Activated T-helper 17 cell treated with anti-CD3 and anti-CD28 coated beads, Interleukin-2, amount 50 U/mL, for 72 hours (primary cell): ENCODE measurements at places on chromosomes 6 and 20. TPM values are rescaled to one million over a fixed set of nuclear protein-coding genes. Genes with fewer than 3 reads are reported as not detected.

DNA sequence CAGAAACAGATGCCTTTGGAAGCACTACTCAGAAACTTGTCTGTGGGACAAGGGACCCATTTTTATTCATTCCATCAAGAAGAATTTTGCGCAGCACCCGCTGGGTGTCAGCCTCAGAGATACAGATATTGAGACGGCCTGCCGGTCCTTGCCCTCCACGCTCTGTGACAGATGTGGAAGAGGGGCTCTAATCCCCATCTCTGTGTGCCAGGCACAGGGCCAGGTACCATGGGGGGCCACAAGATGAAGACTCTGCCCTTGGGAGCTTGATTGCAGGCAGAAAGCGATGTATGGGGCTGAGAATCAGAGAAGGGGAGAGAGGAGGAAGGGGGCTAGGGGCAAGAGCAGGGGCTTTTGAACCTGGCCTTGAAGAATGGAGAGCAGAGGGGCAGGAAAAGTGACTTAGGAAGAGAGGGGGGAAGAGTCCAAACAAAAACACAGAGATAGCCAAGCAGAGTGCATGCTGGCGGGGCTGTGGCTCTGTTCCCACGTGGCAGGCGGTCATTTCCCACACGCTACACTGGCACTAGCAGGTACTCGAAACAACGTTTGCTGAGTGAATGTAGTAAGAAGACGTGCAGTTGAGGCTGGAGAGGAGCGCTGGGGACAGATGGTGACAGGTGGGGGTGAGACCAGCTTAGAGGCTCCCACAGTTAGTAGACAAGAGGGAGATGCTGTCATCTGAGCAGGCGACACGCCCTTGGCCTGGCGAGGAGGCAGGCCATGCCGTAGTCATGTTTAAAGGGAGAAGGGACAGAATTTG is 170.3 kb upstream of the SNX9 start:
- no peak for ATAC-seq

GRCh38 chr6:71419217-71420094 is 130.8 kb downstream of the OGFRL1 start:
- ATAC-seq = no peak

GRCh38 chr6:44126320-44127149 is 717 bp downstream of the MRPL14 start:
- ATAC-seq = peak; percentile 90

ZBP1 gene
- 1.0 TPM for total RNA-seq
